ENCODE measurements at places on chromosomes 2 and 18.

GRCh38 chr18:35155398-35156117 lies 85.3 kb upstream of the ZNF397 start:
- no peak for DNase-seq

GRCh38 chr2:204065566-204065965 lies 129.0 kb downstream of the ICOS start:
- no peak for DNase-seq

GRCh38 chr18:9887992-9888391 lies 2.2 kb downstream of the TXNDC2 start:
- no peak for DNase-seq

GRCh38 chr2:121038891-121039616 lies 245.9 kb downstream of the TFCP2L1 start:
- DNase-seq = no peak

DNA sequence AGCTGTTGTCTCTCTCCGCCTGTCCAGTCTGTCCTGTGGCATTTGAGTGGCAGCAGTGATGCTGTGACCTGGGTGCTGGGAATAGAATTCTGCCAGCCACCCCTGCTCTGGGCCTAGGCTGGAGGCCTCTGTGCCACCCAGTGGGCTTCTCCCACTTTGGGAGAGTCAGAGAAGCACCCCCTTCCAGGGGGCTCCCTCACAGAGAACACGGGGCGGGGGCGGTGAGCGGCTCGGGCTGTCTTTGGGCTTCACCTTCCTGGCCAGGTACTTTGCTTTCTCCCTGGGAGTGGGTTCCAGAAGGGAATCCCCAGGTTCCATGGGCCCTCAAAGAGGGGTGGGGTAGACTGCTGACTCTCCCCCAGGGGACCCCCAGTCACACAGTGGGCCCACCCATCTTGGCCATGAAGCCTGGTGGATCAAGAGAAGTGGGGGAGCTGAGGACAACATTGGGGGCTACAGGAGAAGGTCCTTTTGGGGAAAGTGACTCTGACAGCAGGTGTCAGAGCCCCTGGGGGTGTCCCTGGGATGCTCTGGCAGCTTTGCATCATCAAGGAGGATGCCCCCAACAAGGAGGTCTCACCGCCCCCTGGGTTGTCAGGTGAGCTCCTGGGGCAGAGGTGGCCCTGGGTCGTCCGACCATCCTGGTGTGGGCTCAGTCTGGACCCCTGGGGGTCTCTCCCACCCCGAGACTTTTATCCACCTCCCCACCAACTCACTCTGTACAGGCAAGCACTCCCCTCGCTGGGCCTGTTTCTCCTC lies 18.8 kb upstream of the BOK start:
- DNase-seq = peak; percentile 3

DNA sequence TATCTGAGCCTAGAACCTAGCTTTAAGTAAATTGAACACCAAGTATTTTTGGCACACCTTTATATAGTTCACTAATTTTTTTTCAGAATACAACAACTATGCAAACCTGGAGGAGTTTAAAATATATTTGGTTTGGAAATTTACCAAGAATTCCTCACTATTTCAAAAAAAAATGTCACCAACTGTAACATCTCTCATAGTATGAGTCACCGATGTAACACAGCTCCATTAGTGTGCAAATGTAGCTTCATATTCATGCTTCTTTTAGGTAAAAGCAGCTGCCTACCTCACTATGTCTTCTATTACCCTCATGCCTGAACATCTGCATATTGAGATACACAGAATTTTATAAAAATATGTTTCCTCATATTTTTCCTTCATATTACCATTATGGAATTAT lies 80.5 kb downstream of the NRXN1 start:
- no peak for DNase-seq

DNA sequence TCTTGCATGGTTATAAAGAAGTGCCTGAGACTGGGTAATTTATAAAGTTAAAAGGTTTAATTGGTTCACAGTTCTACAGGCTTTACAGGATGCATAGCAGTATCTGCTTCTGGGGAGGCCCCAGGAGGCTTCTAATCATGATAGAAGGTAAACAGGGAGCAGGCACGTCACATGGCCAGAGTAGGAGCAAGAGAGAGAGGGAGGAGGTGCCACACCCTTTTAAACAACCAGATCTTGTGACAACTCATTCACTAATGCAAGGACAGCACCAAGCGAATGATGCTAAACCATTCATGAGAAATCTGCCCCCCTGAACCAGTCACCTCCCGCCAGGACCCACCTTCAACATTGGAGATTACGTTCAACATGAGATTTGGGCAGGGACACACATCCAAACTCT lies 141.1 kb downstream of the EN1 start:
- DNase-seq = no peak

- peak; percentile 69 for DNase-seq
Measured at GRCh38 chr2:172282944-172283343, 144.4 kb upstream of the ITGA6 start.

- peak; percentile 79 for DNase-seq
Measured at GRCh38 chr2:235021752-235022151, 69.9 kb downstream of the SH3BP4 start.

- DNase-seq = no peak
Measured at GRCh38 chr18:69934601-69935265, 12.9 kb downstream of the CD226 start.

DNA sequence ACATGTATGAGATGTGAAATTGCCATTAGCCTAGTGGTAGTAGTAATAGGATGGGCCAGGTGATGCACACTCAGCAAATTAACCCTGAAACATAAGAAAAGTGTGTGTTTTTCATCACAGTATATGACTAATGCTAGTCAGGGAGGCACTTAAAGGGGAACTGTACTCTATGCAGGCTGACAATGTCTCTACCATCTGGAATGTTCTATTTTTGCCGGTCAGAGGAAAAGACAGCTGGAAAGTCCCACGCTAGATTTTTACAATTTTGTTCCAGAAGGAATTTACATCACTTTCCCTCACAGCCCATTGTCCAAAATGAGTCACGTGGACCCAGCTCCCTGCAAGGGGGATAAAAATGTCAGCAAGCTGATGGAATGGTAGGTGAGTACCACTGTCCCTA lies 746.3 kb upstream of the CHAC2 start:
- peak; percentile 42 for DNase-seq
